T-helper 2 cell (primary cell): ENCODE measurements at places on chromosomes 4 and X.
A peak's percentile ranks its signal among the peaks of the same experiment; 100 is the strongest.

- peak; percentile 83 for DNase-seq
These were observed 32.5 kb upstream of the TLR2 start for GRCh38 chr4:153651587-153651986.

- no peak for DNase-seq
These were observed 42.8 kb upstream of the FGF16 start for GRCh38 chrX:77404419-77404818.

DNA sequence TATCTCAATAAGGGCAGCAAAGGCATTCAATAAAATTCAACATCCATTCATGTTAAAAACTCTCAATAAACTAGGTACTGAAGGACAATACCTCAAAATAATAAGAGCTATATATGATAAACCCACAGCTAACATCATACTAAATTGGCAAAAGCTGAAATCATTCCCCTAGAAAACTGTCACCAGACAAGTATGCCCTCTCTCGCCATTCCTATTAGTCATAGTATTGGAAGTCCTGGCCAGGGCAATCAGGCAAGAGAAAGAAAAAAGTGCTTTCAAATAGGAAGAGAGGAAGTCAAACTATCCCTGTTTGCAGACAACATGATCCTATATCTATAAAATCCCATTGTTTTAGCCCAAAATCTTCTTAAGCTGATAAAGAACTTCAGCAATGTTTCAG is 116.8 kb downstream of the TENT5D start:
- no peak for DNase-seq

- DNase-seq: no peak
These were observed 96.0 kb downstream of the SMARCA1 start for GRCh38 chrX:129427267-129427666.

DNA sequence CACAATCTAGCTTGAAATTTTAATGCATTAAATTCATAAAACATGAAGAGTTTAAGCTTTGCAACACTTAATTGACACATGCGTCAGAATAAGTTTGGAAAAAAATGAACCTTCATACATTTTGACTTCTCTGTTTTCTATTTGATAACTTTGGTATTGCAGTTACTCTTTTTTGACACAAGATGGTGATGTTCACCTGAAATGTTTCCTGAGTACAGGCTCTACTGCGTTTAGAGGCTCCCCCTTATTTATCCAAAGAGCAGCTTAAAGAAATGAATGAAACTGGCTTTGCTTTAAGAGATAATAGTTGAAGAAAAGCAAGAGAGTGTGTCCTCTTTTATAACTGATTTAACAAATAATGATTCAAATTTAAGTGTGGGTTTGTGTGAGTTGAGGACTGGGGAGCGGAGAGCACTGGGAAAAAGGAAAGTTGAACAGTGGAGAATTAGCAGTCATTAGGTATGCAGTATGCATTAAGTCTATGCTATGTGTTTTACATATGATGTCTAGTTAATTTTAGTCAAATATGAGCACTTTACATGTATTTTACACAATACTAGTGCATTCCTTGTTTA is 180.6 kb upstream of the NUDT6 start:
- DNase-seq: no peak

GRCh38 chr4:8348071-8348470 is 78.5 kb downstream of the HTRA3 start:
- no peak for DNase-seq

GRCh38 chrX:115624916-115625315 is 63.9 kb downstream of the PLS3 start:
- DNase-seq: no peak

GRCh38 chr4:3388471-3389232 is 53.1 kb upstream of the HGFAC start:
- no peak for DNase-seq
